ENCODE measurements at places on chromosomes 11 and 22. TPM values are rescaled to one million over a fixed set of nuclear protein-coding genes. Genes with fewer than 3 reads are reported as not detected.

The SAA2 gene
- total RNA-seq: not detected

The KCTD14 gene
- not detected for total RNA-seq

The CHEK1 gene
- 61.5 TPM for total RNA-seq

The AGBL2 gene
- total RNA-seq: 7.7 TPM

Measured in activated naive CD8-positive, alpha-beta T cell treated with anti-CD3 and anti-CD28 coated beads, Interleukin-2, amount 10 ng/mL, durations not matched to agents 7 days and 5 days (primary cell).